Spleen (tissue), 13 donors: ENCODE measurements at places on chromosomes 5 and 9.

DNA sequence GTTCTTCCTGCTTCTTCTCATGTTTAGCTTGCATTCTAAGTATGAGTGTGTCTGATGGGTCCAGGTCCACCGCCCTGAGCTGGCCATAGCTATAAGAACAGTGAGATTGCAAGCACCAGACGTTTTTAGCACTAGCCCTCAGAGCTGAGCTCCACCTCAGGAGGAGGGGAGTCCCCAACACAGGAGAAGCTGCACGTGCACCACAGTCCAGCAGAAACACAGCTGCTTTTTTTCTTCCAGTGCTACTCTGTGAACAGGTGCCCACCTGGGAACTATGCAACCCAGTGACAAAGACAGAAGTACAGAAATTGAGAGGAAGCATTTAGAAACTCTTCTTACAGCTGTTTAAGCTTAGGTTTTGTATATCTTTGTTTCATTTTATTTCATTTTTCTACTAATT lies 299.4 kb downstream of the MARCHF11 start:
- no peak for DNase-seq

- DNase-seq, result no peak
These were observed 133.4 kb downstream of the ACTBL2 start for GRCh38 chr5:57349214-57349613.

GRCh38 chr9:80883426-80883825 lies 805.9 kb downstream of the TLE1 start:
- no peak for DNase-seq

DNA sequence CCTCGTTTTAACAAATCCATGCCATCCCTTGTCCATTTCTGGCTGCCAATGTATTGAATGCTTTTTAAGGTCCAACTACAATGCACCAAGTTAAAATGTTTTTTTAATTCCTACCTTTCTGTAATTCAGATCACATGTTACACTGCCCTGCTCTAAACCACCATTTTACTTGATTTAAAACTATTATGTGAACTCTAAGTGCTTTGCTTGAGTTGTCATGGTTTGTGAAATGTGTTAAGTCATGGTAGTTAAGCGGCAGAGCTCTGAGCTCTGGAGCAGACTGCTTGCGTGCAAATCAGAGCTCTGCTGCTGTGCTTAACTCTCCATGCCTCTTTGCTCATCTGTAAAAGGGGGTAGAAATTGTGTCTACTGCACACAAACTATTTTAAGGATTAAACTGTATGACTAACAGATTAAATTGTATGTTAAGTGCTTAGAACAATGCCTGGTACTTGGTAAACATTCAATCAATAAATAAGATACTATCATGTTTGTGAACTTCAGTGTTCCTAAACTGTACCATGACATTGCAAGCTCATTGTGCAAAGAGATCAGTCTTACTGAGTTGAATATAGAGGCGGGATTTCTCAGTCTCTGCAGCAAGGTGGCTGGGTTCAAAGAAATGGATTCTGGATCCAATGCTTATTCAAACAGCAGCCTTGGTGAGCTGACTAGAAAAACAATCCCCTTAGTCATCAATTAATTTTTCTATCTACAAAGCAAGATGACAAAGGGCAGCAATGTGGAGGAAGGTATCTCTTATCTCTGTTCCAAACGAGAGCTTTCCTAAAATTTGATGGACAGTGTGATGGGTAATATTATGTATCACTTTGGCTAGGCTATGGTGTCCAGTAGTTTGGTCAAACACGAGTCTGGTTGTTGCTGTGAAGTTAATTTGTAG lies 16.1 kb upstream of the CMBL start:
- DNase-seq, result no peak
